ENCODE measurements at places on chromosomes 7 and 10.

DNA sequence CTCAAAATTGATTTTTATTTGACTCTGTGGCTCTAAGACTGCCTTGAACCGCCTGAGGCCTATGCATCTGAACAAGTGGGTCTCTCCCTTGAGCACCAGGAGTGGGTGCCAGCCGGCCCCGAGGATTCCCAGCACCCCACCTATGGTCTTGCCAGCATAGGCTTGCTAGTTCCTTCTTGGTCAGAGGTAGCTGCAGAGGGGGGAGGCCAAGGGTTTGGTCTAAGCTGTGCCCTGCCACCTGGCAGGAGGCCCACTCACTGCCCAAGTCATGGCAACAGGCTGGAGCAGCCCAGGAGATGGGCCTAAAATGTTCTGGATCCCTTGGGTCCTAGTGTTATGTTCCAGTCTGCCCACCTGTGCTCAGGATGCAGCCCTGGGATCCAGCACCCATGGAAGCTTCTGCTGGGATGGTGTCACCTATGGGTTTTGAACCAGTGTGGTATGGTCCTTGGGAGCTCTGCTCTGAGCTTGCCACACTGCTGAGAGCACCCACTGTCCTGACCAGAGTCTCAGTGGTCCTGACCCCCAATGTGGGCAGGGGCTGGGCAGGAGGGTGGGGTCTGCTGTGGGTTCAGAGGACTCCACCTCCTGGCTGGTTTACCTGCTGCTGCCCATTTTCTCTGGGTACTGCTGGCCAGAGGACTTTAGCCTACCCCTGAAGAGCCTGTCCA lies 12.6 kb downstream of the YKT6 start:
- peak; percentile 50 for DNase-seq

- DNase-seq: no peak
Observed at GRCh38 chr7:140679186-140679585, 6.4 kb downstream of the ADCK2 start.

DNA sequence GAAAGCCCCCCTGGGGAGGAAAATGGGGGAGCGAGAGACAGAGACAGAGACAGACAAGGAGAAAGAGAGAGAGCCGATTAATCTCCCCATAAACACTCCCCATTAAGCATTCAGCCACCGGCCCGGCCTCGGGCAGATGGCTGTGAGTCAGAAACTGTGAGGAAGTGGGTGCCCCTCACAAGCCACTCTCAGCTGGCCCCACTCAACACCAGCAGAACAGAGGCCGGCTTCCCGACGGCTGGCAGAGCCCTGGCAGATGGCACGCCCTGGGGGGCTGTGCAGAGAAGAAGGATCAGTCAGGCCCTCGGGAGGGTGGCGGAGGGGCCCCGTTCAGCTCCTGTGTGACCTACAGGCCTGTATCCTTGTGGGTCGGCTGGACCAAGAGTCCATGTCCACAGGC lies 41.2 kb downstream of the CAMK2B start:
- DNase-seq: peak; percentile 40

GRCh38 chr10:114083040-114083439 lies 39.4 kb downstream of the ADRB1 start:
- DNase-seq: no peak

GRCh38 chr7:105014693-105015389 lies 836 bp downstream of the KMT2E start:
- no peak for DNase-seq
